ENCODE measurements at places on chromosomes 5 and 9.
A peak's percentile ranks its signal among the peaks of the same experiment; 100 is the strongest.

- DNase-seq = no peak
Observed at GRCh38 chr5:94361161-94361560, 257.2 kb downstream of the KIAA0825 start.

DNA sequence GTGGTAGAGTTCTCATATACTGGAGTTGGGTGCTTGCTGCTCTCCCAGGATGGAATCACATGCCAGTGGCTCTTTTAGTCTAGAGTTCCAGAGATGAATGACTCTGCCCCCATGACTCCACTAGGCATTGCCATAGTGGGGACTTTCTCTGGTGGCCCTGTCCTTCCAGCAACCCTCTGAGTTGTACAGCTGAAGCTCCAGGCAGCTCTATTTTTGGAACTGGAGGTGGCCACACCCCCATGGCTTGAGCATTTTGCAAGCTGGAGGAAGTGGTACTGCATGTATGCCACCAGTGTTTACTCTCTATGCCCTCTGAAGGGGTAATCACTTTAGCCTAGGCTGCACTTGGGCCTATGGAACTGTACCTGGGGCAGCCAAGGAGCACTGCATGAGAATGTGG, 112.6 kb downstream of the RANBP17 start:
- no peak for DNase-seq

- DNase-seq = no peak
Observed at GRCh38 chr9:518540-518939, 303.9 kb downstream of the DOCK8 start.

DNA sequence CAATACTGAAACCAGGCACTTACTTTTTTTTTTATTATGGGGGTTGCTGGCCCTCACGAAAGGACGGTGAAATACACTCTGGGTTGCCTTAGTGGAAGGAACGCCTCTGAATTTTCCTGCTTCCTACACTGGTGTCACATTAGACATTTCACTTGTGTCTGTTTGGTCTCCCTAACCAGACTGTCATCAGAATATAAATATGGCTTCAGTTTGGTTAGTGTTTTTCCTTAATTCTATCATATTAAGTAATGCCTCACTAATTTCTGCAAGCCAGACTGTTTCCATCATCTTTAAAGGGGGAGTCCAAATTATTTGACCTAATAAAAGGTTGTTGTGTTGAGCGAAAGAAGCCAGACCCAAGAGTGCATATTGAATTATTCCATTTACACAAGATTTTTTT, 4.7 kb downstream of the GLIS3 start:
- no peak for DNase-seq

- no peak for DNase-seq
Observed at GRCh38 chr9:121365564-121365963, 4.5 kb downstream of the STOM start.

GRCh38 chr5:101720033-101720432, 576.1 kb downstream of the SLCO4C1 start:
- DNase-seq = no peak

- no peak for DNase-seq
Observed at GRCh38 chr9:99955606-99956005, 49.2 kb downstream of the STX17 start.

DNA sequence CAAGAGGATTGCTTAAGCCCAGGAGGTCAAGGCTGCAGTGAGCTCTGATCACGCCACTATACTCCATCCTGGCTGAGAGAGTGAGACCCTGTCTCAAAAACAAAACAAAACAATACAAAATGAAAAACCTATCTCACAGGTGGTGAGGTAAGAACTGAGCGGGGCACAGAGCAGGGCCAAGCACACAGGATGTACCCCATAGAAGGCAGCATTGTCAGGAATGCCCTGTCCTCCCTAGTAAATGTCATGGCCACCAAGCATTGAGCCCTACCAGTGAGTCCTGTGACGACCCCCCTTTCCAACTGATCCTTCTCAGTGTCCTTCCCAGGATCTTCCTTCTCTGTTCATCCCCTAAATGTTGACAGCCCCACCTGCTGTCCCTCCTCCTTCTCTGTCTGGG, 44.6 kb upstream of the ALDH1B1 start:
- no peak for DNase-seq

DNA sequence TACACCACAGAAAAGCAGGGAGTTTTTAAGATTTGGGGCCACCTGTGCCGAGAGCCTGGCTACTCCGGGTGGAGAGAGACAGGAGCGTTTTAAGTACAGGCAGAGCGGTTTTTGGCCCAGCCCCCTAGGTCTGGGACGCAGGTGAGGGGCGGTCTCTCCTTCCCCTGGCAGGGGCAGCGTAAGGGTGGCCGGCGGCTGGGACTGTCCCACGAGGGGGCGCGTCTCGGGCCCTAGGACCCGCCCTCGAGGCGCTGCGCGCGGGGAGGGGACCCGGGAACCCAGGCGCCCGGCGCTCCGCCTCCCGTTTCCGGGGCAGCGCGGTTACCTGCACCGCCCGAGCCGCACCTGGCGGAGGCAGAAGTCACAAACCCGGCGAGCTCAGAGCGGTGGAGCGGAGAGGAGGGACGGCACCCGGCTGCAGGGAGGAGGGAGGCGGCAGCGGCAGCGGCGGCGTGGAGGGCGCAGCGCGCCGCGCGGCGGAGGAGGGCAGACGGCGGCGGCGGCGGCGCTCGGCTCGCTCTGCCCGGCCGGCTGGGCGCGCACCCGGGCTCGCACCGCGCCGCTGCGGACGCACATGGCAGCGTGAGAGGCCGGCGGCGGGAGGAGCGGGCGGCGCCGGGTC, at the start of gene WWC1:
Gene WWC1, plus strand, starts transcription at position 304 of the 622 bp plus-strand sequence. CDS start 508 bp downstream, outside the sequence.
- DNase-seq = peak; percentile 33

DNA sequence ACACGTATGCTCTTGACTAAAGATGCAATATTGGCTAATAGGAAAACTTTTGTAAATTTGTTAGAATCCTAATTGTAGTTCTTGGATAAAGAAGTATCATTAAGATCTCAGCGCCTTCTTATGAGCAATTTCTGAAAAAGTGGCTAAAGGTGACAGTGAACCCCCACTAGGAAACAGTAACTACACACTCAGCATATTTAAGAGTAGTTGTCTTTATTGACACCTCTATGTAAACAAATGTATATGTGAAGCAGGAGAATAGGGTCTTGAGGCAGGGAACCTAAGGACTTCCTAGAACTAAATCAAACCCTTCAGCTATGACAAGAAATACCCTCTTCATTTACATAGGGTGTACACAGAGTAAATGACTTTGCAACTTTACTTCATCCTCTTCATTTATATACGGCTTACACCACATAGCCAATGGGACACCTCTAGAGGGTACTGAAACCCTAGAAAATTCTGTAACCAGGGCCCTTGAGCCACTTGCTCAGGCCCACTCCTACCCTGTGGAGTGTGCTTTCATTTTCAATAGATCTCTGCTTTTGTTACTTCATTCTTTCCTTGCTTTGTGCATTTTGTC, 2.8 kb downstream of the NIPSNAP3A start:
- no peak for DNase-seq

DNA sequence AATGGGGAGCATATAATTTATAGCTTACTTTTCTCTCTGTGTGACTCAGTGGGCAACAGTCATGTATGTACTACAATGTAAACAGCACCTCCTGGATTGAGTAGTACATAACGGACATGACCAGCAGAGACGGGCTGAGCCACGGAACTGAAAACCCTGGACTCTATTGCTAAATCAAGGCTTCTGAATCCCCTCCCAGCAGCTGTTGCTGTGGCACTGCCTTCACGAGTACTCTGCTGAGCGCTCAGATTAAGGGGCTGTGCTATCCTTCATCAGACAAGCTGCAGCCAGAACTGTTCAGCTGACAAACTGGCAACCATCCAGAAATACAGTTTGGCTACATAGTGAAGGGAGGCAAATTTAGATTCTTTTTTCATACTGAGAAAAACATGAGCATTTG, 131.3 kb upstream of the CCDC180 start:
- DNase-seq = no peak
